Psoas muscle (tissue), 8 donors: ENCODE measurements at places on chromosomes 12 and 14. TPM values are rescaled to one million over a fixed set of nuclear protein-coding genes. Genes with fewer than 3 reads are reported as not detected.

Gene ADCY4
- total RNA-seq, result 13.9 TPM

Gene LRFN5
- total RNA-seq, result 1.0 TPM

Gene VRTN
- not detected for total RNA-seq

Gene GLT8D2
- total RNA-seq, result 0.71 TPM

Gene PTPN6
- total RNA-seq, result 4.2 TPM

Gene PIK3C2G
- not detected for total RNA-seq

Gene CCDC196
- not detected for total RNA-seq

Gene SYNDIG1L
- not detected for total RNA-seq

Gene ITGB7
- total RNA-seq, result 1.2 TPM

Gene NYNRIN
- 8.0 TPM for total RNA-seq

Gene CACNA1C
- 0.95 TPM for total RNA-seq

Gene OR4E2
- total RNA-seq, result not detected

Gene MOAP1
- total RNA-seq, result 30.8 TPM

Gene ACRBP
- 0.91 TPM for total RNA-seq

Gene KRT83
- not detected for total RNA-seq

Gene SCN8A
- total RNA-seq, result 0.32 TPM

Gene IRF2BPL
- total RNA-seq, result 20.1 TPM

Gene SAMD15
- total RNA-seq, result 0.21 TPM

Gene NANOG
- not detected for total RNA-seq

Gene CLEC14A
- 29.5 TPM for total RNA-seq

Gene SPX
- 17.1 TPM for total RNA-seq

Gene HSPB8
- total RNA-seq, result 1,236 TPM

Gene C1QL4
- total RNA-seq, result not detected

Gene TAMALIN
- total RNA-seq, result 12.1 TPM
